HTR-8/SVneo (cell line): ENCODE measurements at places on chromosomes 1 and 21.

DNA sequence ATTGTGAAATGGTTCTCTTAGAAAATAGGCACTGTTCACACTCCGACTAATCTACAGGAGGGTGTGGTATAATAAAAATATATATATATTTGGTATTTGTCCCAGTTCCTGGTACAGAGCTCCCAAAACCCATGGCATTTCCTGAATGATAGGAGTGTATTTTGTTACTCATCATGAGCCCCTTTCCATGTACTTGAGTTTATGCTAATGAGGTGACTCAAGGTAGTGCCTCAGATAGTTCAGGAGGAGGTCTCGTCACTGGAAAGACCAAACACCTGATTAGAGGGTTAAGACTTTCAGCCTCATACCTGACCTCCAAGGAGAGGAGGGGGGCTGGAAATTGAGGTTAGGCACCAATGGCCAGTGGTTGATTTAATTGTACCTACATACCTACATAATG lies 57.9 kb downstream of the TTC3 start:
- no peak for DNase-seq

DNA sequence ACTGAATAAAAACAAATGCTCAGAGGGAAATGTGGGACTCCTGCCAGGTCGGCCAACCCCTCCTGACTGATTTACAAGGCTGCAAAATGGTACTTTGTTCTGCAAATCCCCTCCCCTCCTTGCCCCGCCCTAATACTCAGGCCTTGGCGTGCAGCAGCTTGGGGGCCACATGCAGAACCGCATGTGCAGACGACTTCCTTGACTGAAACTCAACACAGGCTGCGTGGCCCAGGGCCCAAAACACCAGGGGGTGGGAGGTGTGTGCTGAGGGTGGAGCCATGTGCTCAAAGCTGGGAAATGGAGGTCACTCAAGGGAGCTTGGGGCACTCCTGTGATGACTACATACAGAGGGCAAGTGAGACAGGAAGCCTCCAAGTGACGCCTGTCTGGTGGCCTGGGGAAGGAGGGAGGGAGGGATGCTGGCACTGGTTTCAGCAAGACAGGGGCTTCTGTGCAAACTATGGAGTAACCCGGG lies 87.2 kb downstream of the MRPL37 start:
- no peak for DNase-seq

GRCh38 chr21:42198929-42199867 lies 19.7 kb upstream of the ABCG1 start:
- DNase-seq, result peak; percentile 65

GRCh38 chr21:27808923-27809322 lies 842.0 kb upstream of the ADAMTS5 start:
- no peak for DNase-seq

DNA sequence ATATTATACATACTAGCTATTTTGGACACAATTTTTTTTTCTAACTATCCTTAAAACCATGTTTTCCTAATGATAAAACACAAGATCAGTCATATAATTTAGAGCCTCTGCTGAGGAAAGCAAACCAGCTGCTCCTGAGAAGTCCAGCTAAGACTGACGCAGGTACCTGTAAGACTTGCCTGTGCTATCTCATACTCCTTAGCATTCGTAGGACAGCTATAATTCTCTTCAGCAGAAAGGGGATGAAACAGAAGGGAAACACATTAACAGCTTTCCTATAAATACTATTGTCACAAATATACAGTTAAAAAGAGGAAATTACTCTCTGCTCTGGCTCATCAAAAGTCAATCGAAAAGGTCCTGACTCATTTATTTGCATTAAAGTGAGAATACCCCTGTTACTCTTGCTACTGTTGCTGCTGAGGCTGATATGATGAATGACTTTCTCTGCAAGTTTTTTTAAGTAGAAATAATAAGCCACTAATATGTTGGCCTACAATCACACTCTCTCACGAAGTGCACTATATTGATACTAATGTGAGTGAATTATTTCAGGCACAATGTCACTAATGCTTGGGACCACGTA lies 757.1 kb downstream of the KCNT2 start:
- no peak for DNase-seq

DNA sequence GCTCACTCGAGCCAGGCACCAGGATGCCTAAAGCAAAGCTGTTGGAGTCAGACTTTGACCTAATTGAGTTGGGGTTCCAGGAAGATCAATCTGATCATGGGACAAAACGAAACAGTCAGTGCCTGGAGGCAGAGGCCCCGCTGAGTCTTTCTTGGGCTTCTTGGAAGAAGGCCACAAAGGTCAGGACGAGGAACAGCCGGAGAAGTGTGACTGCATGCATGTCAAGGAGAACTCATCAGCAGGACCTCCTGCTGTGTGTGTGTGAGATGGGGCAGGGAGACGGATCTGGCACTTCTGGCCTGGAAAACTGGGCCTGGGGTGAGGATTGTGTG lies 190.8 kb downstream of the CAMTA1 start:
- DNase-seq, result no peak

GRCh38 chr1:6889875-6890480 lies 104.7 kb downstream of the CAMTA1 start:
- peak; percentile 47 for DNase-seq

GRCh38 chr1:84430546-84430945 lies 32.3 kb downstream of the DNASE2B start:
- no peak for DNase-seq

- no peak for DNase-seq
These were observed 32.2 kb downstream of the SOX13 start for GRCh38 chr1:204105131-204105515.

GRCh38 chr1:179591592-179592580 lies at the start of gene TDRD5:
Gene TDRD5, plus strand, starts transcription at chr1:179591832. Its CDS starts 784 bp downstream, at chr1:179592616.
- DNase-seq, result no peak

DNA sequence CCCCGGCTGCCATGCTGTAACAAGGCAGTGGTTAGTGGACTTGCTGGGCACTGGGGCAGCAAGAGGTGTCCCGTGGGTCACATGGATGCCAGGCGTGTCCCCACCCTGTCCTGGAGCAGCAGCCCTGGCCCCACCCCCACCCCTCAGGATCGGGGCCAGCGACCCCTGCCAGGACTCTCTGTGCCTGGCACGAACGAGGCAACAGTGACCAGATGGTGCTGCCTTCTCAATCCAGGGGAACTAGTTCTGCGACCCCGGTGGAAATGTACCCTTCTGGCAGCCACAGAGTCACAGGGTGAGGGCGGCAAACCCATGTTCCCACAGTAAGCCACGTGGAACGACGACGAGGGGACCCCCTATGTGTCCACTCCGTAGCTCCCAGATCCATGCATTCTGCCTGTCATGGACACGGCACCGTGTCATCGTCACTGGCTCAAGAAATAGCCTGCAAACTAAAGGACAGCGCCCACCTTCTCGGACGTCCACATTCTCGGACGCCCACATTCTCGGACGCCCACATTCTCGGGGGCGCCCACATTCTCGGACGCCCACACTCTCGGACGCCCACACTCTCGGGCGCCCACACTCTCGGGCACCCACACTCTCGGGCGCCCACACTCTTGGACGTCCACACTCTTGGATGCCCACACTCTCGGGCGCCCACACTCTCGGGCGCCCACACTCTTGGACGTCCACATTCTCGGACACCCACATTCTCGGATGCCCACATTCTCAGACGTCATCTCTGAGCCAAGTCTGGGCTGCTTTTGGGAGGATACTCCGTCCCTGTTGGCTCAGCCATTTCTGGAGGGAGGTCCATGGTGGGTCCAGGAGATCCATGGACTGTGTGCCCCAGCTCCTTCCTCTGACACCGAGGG lies 19.6 kb upstream of the ACTRT2 start:
- no peak for DNase-seq

GRCh38 chr1:33902486-33903209 lies 38.8 kb downstream of the HMGB4 start:
- no peak for DNase-seq

GRCh38 chr1:30303387-30303786 lies 420.0 kb downstream of the MATN1 start:
- no peak for DNase-seq

GRCh38 chr1:219837274-219837993 lies 90.9 kb downstream of the SLC30A10 start:
- peak; percentile 57 for DNase-seq

- no peak for DNase-seq
These were observed 21.4 kb downstream of the CNIH3 start for GRCh38 chr1:224637515-224637914.

GRCh38 chr1:119254067-119254720 lies 113.7 kb upstream of the WARS2 start:
- no peak for DNase-seq

DNA sequence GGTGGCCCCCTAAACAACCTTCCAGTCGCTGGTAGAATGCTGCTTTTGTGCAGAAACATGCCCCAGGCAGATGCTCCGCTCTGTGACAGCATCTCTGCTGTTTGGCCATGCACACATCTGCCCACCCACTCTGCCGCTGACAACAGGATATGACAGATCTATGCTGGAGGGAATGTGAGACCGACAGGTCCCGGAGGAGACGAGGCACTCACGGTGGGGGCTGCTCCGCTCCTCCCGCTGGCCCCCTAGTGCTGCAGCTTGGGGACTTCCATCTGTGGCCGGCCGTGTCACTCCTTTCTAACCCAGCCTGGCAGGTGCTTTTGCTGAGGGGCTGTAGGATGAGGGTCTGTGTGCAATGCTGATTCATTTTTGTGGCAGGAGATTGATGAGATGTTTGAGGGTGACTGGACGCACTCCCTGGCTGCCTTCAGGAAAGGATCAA lies 49.1 kb upstream of the DMRTB1 start:
- DNase-seq, result peak; percentile 68

DNA sequence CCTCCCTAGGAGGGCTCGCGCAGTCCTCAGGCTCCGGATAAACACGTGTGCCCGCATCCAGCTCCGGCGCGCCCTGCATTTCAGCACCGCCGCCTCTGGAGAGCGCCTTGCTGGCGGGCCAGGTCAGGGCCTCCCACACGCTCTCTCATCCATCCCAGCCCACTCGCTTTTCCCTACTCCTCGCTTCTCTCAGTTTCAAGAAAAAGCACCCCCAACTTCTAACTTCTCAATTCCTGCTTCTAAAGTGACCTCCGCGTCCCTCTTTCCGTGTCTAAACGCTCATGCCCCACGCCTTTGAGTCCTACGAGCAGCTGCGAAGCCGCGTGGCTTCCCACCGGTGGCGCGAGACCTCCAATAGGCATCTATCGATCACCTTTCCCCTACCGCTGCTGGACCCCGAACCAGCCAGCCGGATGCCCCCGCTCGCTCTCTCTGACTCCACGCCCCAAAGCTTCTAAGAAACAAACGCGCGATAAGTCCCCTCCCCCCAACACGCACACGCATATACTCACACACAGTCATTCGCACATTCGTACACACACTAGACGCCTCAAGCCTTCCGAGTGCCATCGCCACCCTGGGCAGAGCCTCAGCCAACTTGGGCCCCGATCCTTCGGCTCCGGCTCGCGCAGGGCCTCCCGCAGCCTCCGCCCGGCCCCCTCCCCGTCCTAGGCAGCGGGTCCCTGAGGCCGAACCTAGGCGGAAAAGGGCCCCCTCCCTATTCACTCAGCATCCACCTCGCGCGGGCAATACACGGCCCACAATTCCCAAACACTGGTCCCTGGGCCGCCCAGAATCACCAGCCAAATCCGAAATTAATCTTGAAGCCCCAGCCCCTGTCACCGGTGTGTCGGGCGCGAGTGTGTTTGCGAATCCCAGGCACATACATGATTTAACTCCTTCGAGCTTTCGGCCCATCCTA lies 1.1 kb downstream of the NMNAT2 start:
- peak; percentile 42 for DNase-seq

GRCh38 chr1:154219541-154219940 lies 1.2 kb upstream of the UBAP2L start:
- DNase-seq, result no peak

GRCh38 chr1:182601913-182602312 lies 2.3 kb downstream of the RGS16 start:
- DNase-seq, result no peak

GRCh38 chr1:221439747-221440501 lies 302.0 kb downstream of the DUSP10 start:
- peak; percentile 67 for DNase-seq
